ENCODE measurements at places on chromosomes 7 and 10. TPM values are rescaled to one million over a fixed set of nuclear protein-coding genes. Genes with fewer than 3 reads are reported as not detected.

- peak overlapping the region; percentile 82 for H3K27ac ChIP-seq
- no peaks in the 10 kb centered on the region for H3K27me3 ChIP-seq
- no peaks in the 10 kb centered on the region for H3K36me3 ChIP-seq
These were observed 459 bp downstream of the ZDHHC6 start for GRCh38 chr10:112446055-112446854.

CNPY1 gene
- total RNA-seq = not detected

IGF2BP3 gene
- not detected for total RNA-seq

ORC5 gene
- total RNA-seq = 50.5 TPM

ARHGAP22 gene
- total RNA-seq = 8.6 TPM

NUTM2E gene
- not detected for total RNA-seq

All from prostate gland (tissue), 2 donors.